ENCODE measurements at places on chromosomes 12 and 14. TPM values are rescaled to one million over a fixed set of nuclear protein-coding genes. Genes with fewer than 3 reads are reported as not detected.

DNA sequence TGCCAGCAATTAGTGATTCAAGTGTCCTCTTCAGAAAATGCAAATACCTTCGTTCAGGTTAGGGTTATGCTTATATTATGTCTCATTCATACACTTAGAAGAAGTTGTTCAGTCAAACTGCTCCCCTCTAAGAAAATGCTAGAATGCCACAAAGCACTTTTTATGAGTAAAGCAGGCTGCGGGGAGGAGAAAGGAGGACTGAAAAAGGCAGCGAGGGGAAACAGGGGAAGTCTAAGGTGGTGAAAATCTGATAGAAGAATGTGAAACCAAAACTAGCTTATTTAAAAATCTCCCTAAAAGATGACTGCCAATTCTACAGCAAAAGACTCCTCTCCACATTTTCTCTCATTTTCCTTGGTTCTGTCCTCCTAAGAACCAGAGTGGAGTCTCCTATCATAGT is 70.1 kb downstream of the PRKD1 start:
- no peak for DNase-seq

- DNase-seq, result peak; percentile 17
Observed at GRCh38 chr12:6752167-6752920, 597 bp downstream of the MLF2 start.

DNA sequence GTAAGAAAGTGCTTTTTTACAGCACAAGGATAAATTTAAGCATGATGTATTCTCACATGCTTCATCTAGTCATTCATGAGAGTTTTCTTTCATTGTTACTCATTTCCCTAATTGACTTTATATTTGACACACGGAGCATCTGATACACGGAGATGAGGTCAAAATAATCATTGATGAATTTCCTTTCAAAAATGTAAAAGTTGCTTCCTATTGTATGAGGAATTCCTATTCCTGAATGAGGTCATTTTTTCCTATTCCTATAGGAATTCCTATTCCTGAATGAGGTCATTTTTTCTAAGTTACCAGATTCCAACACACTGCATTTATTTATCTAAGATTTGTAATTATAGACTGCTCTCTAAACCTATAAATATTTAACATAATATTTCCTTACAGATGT is 316.7 kb upstream of the KITLG start:
- peak; percentile 15 for DNase-seq

DNA sequence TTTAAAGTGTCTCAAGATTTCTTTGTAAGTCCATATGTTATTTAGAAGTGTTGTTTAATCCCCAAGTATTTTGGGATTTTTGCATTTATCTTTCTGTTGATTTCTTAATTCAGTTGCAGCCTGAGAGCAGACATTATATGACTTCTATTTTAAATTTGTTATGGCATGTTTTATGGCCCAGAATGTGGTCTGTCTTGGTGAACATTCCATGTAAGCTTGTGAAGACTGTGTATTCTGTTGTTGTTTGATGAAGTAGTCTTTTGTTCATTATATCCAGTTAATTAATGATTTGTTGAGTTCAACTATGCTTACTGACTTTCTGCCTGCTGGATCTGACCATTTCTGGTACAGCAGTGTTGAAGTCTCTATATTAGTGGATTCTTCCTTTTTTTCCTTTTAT is 34.0 kb downstream of the LEMD3 start:
- no peak for DNase-seq

- peak; percentile 72 for DNase-seq
Observed at GRCh38 chr14:90850487-90850886, 34.3 kb upstream of the TTC7B start.

- DNase-seq, result peak; percentile 93
Observed at GRCh38 chr12:57166971-57167371, 19.6 kb upstream of the LRP1-AS start.

- no peak for DNase-seq
Observed at GRCh38 chr12:49801141-49802063, 26.8 kb downstream of the NCKAP5L start.

DNA sequence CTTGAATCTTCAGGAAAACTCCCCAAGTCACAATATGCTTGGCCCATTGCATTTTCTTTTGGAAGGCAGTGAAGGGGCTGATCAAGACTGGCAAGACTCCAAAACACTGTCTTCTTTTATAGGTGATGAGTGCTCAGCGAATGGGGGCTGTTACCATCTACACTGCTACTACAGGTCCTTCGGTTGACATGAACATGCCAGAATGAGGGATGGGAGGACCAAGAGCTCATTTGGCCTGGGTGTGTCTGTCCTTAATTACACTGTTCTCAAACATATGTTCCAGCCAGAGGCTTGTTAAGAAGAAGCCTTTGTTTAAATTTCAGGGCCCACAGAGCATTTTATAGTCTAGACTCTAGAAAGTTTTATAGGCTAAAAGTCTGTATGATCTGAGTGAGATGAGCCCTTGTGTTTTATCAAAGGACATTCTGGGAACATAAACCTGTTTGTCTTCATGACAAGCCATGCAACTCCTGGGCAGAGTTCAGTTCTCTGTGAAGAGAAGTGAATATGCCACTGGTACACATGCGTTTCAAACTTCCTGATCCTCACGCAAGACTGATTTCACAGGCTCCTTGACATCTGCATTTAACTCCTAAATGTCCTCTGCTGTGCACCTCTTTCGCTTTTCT is 4.7 kb upstream of the FAM234B start:
- no peak for DNase-seq

DNA sequence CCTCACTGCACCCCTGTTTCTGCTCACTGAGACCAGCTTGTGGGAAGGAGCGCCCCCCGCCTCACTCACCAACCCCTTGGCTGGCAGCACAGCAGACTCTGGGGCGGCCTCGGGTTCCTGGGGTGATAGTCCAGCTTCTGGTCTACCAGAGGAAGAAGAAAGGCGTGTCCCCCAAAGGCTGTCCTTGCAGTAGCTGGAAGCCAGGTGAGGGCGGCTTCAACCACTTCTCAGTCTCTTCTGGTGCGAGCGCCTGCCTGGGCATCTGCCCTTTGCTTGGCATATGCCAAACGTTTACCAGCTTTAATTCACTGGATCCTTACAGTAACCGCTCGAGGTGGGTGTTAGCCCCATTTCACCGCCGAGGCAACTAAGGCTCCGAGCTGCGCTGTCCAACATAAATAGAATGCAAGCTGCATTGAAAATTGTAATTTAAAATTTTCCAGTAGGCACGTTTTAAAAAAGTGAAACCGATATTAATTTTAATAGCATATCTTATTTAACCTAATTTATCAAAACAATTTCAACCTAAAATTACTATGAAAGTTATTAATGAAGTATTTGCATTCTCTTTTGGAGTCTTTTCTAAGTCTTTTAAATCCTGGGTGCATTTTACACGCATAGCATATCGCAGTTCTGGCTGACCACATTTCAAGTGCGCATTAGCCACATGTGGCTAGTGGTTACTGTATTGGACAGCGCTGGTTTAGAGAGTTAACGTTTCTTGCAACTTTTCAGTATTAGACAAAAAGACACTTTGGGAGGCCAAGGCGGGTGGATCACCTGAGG is 872 bp downstream of the FAM177A1 start:
- DNase-seq, result peak; percentile 35

- peak; percentile 30 for DNase-seq
Observed at GRCh38 chr12:112664569-112664968, 127.0 kb upstream of the RPH3A start.

DNA sequence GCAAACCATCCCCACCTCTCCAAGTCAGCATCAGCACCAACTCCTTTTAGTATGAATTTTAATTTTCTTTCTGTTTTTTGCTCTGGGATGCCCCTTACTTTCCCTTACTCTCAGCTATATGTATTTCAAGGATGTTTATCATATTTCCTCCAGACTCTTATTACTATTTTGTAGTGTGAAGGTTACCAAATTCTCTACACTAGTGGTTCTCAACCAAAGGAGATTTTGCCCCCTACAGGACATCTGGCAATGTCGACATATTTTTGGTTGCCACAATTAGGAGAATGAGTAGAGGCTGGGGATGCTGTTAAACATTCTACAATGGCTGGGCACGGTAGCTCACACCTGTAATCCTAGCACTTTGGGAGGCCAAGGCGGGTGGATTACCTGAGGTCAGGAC is 29.1 kb upstream of the SOS2 start:
- peak; percentile 71 for DNase-seq

- peak; percentile 61 for DNase-seq
Observed at GRCh38 chr12:6341417-6342139, at the start of gene TNFRSF1A. Gene TNFRSF1A, minus strand, starts transcription at chr12:6342076. Its CDS starts 262 bp downstream, at chr12:6341814.

GRCh38 chr14:31275731-31276130 is 68.1 kb upstream of the HECTD1 start:
- DNase-seq, result no peak

DNA sequence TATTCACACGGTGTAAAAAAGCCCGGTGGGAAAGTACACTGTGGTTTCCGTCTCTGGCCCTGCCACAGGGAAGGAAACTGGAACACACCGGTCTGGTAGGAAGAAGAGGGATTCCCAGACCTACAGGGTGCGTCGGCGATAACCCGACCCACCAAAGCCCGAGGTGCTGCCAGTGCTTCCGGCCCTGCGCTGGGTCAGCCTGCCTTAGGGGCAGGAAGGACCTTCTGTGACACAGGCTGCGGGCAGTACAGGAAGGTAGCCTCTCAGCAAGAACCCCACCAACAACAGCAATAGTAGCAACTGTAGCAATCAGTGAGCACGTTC is 169.5 kb upstream of the FKBP4 start:
- DNase-seq, result no peak

GRCh38 chr14:90060312-90060964 is 1.4 kb upstream of the KCNK13 start:
- peak; percentile 65 for DNase-seq

GRCh38 chr14:22996768-22997654 is 12.9 kb downstream of the C14orf93 start:
- no peak for DNase-seq

- DNase-seq, result no peak
Observed at GRCh38 chr12:100186071-100186470, 14.5 kb upstream of the ACTR6 start.

GRCh38 chr14:36222952-36223468 is 46.5 kb upstream of the PTCSC3 start:
- no peak for DNase-seq

GRCh38 chr12:1726753-1727152 is 35.9 kb downstream of the ADIPOR2 start:
- no peak for DNase-seq

GRCh38 chr14:79419571-79420327 is 791.6 kb downstream of the DIO2 start:
- DNase-seq, result no peak

DNA sequence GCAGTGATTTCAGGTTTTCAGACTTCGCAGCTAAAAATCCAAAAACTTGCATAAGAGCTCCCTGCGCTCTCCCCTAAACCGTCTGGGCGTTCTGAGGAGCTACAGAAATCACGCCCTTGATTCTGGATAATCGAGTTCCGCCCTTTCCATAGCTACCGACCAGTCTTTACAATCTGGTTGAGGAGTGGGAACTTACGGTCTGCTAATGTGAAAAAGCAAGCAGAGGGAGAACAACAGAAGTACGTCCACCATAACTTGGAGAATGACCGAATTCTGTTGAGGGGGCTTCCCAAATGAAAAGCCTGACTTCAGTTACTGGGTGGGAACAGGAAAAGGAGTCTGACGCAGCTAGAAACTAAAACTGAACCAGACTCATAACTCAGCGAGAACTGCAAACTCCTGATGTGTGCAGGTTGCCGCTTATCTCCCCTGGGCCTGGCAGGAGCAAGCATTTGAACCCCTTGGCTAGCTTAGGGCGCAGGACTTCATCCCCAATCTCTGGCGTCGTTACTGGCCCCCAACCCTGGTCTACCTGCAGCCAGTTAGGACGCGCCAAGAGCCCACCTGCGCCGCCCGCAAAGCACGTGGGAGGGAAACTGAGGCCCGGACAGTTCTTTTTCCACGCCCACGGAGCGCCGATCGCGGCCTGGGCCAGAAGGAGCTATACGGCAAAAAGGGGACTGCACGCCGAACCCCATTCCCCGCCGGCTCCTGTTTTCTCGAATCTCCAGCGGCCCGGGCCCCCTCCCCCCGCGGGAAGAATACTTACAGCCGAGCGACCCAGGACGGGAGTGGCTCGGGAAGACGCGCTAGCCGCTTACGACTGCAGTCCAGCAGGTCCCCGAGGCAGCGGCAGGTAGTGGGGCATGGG is 838 bp downstream of the LRIG3 start:
- DNase-seq, result peak; percentile 48

GRCh38 chr14:60184146-60184904 is 19.1 kb upstream of the DHRS7 start:
- peak; percentile 98 for DNase-seq

- DNase-seq, result peak; percentile 64
Observed at GRCh38 chr14:35944847-35945246, 118.7 kb downstream of the BRMS1L start.

DNA sequence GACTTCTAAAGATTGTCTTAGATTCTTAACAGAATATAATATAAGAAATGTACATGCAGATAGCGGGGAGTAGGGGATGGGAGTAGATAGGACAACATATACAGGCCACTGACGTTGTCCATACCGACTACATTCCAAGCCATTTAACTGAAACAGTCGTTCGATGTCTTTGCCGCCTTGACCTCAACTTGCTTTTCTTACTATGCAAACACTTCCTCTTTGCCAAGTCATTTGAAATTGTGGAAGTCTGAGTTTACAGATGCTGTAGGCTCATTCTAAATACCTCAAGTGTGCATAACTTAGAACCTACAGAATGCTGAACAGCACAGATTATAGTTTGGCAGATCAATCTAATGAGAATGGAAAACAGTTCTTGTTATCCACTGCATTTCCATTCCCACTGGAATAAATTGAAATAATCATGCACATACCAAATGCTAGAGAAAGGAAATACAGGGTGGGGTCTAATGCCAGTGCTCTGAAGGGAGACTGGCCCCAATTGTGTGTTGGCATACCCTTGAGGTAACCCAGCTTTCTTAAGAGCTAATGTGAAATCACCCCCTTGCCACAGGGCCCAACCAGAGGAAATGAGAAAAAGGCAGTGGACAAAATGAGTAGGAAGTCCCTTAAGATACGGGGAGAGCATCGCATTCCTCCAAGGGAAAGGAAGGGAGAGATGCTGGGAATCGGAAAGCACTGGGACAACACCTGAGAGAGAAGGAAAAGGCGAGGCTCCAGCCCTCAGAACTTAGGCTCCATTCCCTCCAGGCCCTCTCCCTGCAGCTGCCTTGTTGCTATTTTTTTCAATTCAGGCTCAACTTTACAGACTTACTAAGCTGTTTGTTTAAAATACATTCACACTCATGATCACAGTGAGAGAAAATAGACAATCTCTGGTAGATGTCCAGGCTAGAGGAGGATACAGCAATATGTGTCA is 380.9 kb upstream of the TMTC1 start:
- no peak for DNase-seq

Gene ERP27
- total RNA-seq, result not detected

Gene MYF5
- not detected for total RNA-seq

Gene CDK4
- 229 TPM for total RNA-seq

Gene RNF212B
- total RNA-seq, result not detected

Gene NTF3
- total RNA-seq, result not detected

Gene BEST3
- total RNA-seq, result 0.55 TPM

Gene LRRIQ1
- 0.40 TPM for total RNA-seq

Gene NOVA1
- total RNA-seq, result 3.1 TPM

Gene PMEL
- 0.35 TPM for total RNA-seq

Gene TCP11L2
- 12.1 TPM for total RNA-seq

Measured in PC-3 (cell line).